ENCODE measurements at places on chromosomes 7 and 10.

- DNase-seq = no peak
Measured at GRCh38 chr10:81870472-81870871, 4.5 kb upstream of the NRG3 start.

- no peak for DNase-seq
Measured at GRCh38 chr7:95055295-95055694, 147.9 kb downstream of the PPP1R9A start.

- DNase-seq = no peak
Measured at GRCh38 chr7:123795917-123796316, 47.1 kb upstream of the WASL start.

DNA sequence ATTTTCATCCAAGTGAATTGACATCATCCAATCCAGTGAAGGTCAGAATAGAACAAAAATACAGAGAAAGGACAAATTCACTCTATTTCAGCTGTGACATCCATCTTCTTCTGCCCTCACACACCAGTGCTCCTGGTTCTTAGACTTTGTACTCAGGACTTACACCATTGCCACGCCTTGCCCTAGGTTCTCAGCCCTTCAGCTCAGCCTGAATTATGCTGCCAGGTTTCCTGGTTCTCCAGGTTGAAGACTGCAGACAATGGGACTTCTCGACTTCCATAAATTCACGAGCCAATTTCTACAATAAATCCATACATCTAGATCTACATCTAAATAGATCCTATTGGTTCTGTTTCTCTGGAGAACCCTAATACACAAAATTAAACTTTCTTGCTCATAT lies 181.2 kb upstream of the KCND2 start:
- DNase-seq = no peak
